ENCODE measurements at places on chromosomes 5 and 9.

DNA sequence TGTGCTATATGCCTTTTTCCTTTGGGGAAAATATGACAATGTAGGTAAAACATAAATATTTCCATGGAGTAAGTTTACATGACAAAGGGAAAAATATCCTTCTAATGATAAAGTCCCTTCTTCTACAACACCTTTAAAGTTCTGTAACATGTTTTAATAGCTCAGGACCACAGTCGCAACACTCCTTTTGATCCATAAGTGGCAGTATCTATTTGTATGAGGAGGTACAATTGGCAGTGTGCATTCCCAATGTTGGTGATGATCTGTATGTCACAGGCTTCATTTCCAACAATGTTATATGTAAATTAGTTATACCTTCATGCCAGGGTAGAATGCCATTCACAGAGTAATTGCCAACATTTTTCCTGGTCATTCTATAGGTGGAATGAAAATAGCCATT is 127.1 kb upstream of the CCNH start:
- no peak for DNase-seq

- no peak for DNase-seq
Observed at GRCh38 chr9:15961217-15961616, 408.4 kb downstream of the CCDC171 start.

- DNase-seq, result no peak
Observed at GRCh38 chr9:128193469-128194096, 2.2 kb upstream of the CIZ1 start.

GRCh38 chr9:87557996-87558395 is 60.3 kb downstream of the DAPK1 start:
- DNase-seq, result no peak

GRCh38 chr5:168654211-168654721 is 75.1 kb upstream of the PANK3 start:
- no peak for DNase-seq

- no peak for DNase-seq
Observed at GRCh38 chr5:58145397-58145934, 314.4 kb downstream of the PLK2 start.

DNA sequence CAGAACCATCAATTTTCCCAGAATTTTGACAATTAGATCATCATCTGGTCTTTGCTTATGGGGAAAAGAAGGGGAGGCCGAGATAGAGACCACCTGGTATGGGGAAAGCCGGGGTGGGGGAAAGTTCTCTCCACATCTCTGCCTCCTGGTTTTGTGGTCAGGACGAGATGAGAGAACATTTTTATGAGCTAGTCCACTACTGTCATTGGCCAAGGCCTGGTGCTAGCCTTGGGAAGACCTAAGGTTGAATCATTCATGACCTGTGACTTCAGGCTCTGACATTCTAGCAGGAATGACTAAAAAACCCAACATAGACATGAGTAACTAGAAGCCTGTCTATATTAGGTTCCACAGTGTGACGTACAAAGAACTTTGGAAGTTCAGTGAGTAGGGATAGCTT is 135.2 kb downstream of the PTTG1 start:
- no peak for DNase-seq

- DNase-seq, result no peak
Observed at GRCh38 chr9:132833550-132834121, 44.4 kb downstream of the AK8 start.
